ENCODE measurements at places on chromosomes 7 and 10.

- no peak for DNase-seq
- no peaks in the 10 kb centered on the region for H3K27me3 ChIP-seq
- no peaks in the 10 kb centered on the region for H3K4me1 ChIP-seq
- H3K4me3 ChIP-seq, result no peak overlapping the region
These were observed 267.7 kb downstream of the TNS3 start for GRCh38 chr7:47314248-47314647.

DNA sequence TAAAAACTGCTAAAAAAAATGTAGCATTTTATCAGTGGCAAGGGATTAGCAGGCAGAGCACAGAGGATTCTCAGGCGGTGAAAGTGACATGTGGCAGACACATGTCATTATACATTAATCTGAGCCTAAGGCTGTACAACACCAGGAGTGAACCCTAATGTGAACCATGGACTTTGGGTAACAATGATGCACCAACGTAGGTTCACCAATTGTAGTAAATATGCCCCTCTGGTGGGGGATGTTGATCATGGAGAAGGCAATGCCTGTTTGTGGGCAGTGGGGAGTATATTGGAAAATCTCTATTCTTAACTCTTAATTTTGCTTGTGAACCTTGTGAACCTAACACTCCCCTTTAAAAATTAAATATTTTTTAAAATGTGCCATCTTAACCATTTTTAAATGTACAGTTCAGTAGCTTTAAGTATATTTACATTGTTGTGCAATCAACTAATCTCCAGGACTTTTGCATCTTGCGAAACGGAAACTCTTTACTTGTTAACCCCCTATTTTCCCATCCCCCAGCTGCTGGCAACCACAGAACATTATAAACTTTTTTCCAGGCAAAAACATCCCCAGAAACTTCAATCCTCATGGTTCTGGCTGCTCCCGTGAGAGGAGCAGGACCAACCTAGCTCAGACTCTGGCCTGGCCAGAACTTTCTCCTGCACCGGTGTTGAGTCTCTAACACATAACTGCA, 29.9 kb downstream of the LRRC20 start:
- H3K4me3 ChIP-seq, result no peak overlapping the region
- H3K36me3 ChIP-seq, result no peaks in the 10 kb centered on the region
- peaks cover 10% of the 10 kb centered on the region for H3K4me1 ChIP-seq
- H3K27ac ChIP-seq, result no peak overlapping the region
- no peak for DNase-seq

- peaks cover 28% of the 10 kb centered on the region for H3K4me1 ChIP-seq
- H3K36me3 ChIP-seq, result peaks cover 18% of the 10 kb centered on the region
- no peak overlapping the region for H3K4me3 ChIP-seq
- H3K27me3 ChIP-seq, result no peaks in the 10 kb centered on the region
- no peak overlapping the region for H3K27ac ChIP-seq
These were observed 21.9 kb downstream of the NAPEPLD start for GRCh38 chr7:103127006-103127405.

DNA sequence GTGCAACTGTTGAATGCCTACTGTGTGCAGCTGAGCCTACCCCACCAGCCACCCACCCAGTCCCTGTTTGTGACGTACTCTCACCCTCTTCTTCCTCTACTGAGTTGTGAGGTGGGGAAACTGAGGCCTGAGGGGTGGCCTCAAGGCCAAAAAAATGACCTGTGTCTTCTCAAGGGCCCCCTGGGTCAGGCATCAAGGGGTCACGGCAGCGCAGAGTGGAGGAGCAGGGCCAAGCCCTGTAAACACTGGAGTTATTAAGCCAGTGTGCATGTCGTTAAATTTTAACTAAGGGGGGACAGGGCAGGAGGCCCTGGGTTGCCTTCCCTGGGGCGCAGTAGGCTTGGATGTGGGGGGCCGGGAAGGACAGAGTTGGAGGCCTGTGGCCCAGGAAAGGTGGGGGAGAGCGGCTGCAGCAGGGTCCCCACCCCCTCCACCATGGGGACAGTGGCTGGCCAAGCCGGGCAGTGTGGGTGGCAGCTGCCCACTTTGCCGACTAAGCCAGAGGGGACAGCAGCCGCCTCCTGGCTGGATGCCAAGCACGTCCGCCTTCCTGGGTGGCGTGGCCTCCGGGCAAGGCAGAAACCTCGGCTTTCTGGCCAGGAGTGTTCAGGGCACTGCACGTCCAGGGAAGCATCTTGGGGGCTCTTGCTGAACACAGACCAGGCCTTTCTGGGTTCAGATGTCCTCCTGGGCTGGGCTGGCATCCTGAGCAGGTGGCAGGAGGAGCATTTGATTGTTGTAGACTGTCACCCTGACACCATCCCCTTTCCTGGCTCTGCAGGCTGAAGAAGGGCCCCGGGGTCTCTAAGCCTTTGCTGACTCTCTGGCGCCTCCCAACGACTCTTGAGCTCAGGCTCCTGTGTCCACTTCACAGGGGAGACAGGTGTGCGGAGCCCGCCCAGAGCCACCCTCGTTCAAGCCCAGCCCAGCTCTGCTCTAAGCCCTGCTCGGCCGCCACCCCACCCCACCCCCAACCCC, 1.9 kb downstream of the SLC29A4 start:
- peaks cover 12% of the 10 kb centered on the region for H3K4me1 ChIP-seq
- DNase-seq, result peak; percentile 77
- no peak overlapping the region for H3K27ac ChIP-seq

DNA sequence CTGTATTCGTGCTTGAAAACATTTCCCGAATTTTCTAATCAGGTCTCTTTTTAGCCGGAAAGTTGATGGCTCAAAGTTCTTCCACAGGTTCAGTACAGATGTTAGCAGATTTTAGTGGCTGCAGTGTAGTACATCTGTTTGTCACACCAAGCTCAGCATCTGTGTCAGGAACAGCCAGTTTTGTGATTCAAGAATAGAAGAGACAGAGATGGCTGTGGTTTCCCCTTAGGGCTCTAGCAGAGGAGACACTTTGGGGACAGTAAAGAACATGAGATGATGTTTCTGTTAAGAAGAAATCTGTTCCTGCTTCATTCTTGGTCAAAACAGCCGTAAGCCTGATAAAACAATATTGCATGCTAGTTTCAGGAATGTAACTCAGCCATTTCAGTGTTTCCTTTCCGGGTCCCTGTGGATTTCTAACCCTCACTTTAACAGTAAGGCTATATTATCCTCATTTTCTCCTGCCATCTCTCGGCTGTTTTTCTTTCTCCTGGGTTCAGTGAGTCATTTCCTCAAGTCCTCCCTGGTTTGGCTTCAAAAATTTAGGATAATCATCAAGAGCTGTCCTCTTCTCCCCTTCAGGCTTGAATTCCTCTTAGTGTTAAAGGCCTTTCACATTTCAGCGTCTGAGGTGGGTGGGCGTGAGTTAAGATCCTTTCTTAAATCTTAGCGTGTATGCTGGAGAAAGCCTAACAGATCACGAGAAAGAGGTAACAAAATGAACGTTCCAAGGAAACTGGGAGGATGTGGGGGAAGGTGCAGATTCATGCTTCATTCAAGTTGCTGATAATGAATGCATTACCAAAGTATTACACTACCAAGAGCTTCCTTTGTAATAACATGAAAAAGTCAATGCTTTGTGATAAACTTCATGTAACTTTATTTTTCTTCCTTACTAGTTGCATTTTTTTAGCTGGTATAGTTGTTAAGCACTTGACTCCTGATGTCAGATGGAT, 37.1 kb upstream of the BICC1 start:
- no peak for DNase-seq
- no peaks in the 10 kb centered on the region for H3K36me3 ChIP-seq
- no peak overlapping the region for H3K27ac ChIP-seq

GRCh38 chr7:131188367-131189339, 139.0 kb upstream of the MKLN1 start:
- H3K36me3 ChIP-seq, result peaks cover 6% of the 10 kb centered on the region
- H3K4me3 ChIP-seq, result no peak overlapping the region
- peaks cover 8% of the 10 kb centered on the region for H3K4me1 ChIP-seq
- no peak for DNase-seq
- H3K27ac ChIP-seq, result no peak overlapping the region

GRCh38 chr10:8247191-8247590, 192.7 kb downstream of the GATA3 start:
- H3K27ac ChIP-seq, result no peak overlapping the region
- H3K27me3 ChIP-seq, result no peaks in the 10 kb centered on the region
- no peak for DNase-seq
- H3K36me3 ChIP-seq, result no peaks in the 10 kb centered on the region
- no peak overlapping the region for H3K4me3 ChIP-seq

DNA sequence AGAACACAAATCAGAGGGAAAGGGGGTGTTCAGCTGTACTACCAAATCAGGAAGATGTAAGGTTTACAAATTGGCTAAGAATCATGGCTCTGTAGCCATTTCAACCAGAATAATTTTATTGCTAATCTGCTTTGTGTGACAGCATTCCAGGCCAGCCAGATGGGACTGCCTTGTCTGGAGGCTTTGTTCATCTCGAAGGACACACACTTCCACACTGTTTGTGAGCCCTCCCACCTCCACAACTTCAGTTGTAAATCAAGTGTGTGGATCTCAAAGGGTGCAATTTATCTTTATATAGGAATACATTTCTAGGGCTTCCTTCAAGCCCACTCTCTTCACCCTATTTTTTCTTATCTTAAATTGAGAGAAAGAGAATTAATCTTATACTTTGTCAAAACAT, 6.9 kb upstream of the OIT3 start:
- H3K27me3 ChIP-seq, result no peaks in the 10 kb centered on the region
- DNase-seq, result no peak

DNA sequence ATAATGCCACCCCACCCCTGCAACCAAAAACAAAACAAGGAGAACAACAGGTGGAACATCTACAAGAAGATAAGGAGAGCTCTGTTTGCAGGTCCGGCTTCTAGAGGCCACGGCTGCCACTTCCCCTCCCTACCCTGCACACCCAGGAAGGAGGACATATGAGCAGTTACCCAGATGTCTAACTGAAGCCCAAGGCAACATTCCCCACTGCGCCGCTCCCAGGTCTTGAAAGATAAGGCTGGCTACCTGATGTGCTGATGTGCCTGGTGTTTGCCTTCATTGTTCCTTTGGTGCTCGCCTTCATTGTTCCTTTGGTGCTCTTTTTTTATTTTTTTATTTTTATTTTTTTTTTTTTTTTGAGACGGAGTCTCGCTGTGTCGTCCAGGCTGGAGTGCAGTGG, 21.0 kb downstream of the HPS6 start:
- H3K27me3 ChIP-seq, result no peaks in the 10 kb centered on the region
- no peaks in the 10 kb centered on the region for H3K4me1 ChIP-seq
- DNase-seq, result no peak
- H3K4me3 ChIP-seq, result no peak overlapping the region
- H3K27ac ChIP-seq, result no peak overlapping the region

Data from Calu3 (cell line).